ENCODE measurements at places on chromosomes 16 and 17.
A peak's percentile ranks its signal among the peaks of the same experiment; 100 is the strongest.

DNA sequence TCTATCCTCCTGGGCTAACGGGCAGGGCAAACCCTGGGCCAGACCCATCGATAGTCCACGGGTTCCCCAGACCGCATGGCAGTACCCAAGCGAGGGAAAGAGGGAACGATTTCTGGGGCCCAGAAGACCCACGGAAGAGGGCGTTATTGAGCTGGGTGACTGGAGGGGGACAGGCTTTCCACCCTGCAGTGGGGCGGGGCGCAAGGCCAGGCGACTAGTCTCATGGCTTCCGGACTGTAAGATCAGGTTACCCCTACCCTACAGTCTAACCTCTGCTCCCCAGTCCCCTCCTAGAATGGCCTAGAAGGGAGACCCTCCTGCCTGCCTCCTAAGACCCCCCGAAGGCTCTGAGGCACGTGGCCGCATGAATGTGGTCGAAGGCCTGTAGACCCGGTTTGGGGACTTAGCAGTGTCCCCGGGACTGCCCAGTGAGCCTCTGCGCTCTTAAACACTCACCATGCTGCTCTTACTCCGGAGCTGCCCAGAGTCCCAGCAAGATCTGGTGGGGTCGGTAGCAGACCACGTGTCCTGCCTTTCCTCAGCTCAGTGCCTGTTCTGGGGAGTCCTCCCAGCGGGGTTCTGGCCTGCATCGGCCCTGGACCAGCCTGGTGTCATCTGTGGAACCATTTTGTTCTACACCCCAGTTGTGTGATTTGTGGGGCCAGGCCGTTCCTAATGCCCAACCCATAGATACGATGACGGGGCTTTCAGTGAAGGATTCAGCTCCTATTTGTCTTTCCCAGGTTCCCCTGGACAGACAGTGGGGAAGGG is 13.2 kb upstream of the AURKB start:
- no peak for DNase-seq

DNA sequence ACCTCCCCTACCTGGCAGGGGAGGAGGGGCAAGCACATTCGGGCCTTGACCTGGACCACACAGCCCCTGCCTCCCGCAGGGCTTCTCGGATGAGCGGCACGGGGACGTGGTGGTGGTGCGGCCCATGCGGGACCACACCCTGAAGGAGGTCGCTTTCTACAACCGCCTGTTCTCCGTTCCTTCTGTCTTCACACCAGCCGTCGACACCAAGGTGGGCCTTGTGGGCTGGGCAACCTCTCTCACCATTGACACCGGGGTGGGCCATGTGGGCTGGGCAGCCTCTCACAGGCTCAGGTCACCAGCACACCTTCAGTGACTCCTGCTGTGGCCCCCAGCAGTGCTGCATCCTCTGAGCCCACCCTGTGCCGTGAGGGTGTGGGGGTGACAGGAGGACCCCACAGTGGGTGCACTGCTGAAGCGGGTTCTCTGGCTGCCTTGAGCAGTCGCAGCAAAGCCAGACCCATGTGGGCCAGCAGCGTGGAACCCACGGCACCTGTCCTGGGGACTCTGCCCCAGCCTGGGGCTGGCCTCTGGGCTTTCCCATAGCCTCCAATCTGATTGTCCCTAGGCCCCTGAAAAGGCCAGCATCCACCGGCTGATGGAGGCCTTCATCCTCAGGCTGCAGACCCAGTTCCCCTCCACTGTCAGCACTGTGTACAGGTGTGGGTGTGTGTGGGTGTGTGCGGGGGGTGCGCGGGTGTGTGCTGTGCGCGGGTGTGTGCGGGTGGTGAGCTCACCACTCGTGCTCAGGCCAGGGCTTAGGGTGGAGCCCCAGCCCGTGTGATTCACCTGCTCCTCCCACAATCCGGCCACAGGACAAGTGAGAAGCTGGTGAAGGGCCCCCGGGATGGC is 7.5 kb downstream of the CTU2 start:
- DNase-seq = no peak

GRCh38 chr16:73505577-73505976 is 457.6 kb upstream of the ZFHX3 start:
- DNase-seq = no peak

- no peak for DNase-seq
These were observed 483.1 kb upstream of the ZFHX3 start for GRCh38 chr16:73531021-73531420.

DNA sequence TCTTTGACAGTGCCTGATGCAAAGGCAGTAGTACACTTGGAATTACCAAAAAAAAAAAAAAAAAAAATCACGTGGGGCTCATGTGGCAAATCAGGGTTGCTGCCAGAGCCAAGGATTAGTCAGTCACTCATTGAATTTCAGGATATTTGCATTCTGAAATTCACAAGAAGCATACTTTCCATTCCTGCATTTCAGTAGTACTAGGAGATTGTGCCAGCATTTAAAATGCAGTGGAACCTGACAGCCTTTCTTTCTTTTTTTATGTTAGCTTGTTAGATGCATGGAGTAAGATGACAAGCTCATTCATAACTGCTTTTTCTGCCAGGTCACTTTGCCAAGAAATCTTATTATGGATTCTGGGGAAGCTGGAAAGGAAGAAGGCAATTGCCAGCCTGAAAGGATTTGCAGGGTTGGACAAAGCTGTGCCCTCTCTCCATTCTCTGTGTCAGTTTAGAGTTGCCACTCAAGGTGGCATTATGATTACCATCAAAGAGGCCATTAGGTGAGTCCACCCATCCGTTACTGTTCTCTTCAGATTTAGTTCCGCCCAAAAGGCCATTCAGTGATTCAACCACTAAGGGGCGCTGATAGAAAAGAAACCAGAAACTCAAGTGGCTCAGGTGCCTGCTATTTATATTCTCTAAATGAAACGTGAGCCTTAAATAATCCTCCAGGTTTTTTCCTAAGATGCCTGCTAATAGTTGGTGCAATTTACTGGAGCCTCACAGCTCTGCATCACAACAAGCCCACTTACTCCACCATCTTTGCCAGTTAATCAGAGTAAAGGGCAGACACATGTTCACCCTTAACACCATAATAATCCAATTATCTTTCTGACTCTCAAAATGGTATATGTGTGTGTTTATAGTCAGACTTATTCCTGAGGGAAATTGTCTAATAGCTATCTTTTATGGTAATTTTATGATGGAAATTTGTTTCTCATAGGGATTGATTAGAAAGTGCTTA is 59.0 kb downstream of the TANGO6 start:
- no peak for DNase-seq

DNA sequence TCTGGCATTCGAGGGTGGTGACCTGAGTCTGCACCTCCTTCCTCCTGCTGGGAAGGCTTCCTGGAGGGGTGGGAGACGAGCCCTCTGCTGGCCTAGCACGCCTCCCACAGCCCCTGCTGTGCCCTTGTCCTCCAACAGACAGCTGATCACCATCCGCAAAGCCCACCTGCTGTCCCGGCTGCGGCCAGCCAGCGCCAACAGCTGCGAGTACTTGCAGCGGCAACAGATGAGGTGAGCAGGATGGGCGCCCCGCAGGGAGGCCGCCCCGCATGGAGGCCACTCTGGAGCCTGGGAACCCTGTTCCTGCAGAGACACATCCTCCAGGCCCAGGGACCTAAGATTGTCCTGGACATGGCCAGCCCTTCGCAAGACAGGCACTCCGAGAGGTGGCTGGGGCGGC is 21.6 kb downstream of the UBALD1 start:
- no peak for DNase-seq

DNA sequence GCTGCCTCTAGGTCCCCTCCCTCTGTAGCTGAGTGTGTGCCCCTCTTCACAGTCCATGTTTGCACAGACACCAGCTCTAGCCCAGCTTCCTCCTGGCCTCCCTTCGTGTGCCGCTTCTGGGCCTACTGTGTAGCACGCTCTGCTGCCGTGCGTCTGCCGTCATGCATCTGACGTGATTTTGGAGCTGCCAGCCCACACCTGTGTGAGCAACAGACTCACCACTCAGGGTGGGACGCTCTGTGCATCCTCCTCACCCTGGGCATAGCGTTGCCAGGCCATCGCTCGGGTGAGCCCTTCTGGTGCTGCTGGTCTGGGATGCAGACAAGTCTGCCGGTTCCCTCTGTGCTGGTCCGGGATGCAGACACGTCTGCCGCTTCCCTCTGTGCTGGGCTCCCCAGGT is 39.4 kb upstream of the ZNF750 start:
- no peak for DNase-seq

GRCh38 chr17:8608001-8608400 is 22.5 kb downstream of the MYH10 start:
- DNase-seq = no peak

DNA sequence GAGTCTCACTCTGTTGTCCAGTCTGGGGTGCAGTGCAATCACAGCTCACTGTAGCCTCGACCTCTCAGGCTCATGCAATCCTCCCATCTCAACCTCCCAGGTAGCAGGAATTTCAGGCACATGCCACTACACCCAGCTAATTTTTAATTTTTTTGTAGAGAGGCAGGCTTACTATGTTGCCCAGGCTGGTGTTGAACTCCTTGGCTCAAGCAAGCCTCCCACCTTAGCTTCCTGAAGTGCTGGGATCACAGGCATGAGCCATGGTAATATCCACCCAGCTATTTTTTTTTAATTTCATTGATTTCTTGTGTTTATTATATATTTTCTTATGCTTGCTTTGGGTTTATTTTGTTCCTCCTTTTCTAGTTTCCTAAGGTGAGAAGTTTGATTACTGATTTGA is 33.9 kb upstream of the NACA2 start:
- DNase-seq = no peak

DNA sequence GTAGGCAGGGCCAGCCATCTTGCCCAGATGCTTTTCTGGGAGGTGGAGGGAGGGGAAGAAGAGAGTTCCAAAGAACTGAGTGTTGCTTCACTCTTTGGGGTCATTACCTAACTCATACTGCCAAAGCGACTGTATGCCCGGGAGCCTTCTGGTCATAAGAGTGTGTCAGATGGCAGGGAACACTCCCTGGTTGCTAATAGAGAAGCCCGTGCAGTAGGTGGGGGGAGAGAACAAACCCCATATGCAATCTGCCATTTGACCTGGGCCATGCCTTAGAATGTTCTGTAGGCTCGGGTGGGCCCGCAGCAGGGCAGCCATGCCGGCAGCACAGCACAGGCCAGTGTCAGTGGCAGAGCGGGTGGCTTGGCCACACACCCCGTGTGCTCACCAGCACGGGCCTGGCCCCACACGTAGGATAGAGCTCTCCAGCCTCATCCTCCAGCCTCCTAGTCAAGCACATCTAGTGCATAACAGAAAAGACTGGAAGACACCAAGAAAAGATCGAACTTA is 120.5 kb downstream of the SOCS1 start:
- no peak for DNase-seq

- no peak for DNase-seq
These were observed at the start of gene C16orf89 for GRCh38 chr16:5065813-5066212. Gene C16orf89, minus strand, starts transcription at chr16:5065956. Its CDS starts 48 bp downstream, at chr16:5065908.

- DNase-seq = peak; percentile 67
These were observed 86.1 kb downstream of the ZDHHC7 start for GRCh38 chr16:84925092-84925772.

- no peak for DNase-seq
These were observed 12.0 kb downstream of the SMCR8 start for GRCh38 chr17:18327093-18327492.

GRCh38 chr17:79914813-79915740 is 75.8 kb upstream of the CBX4 start:
- no peak for DNase-seq

DNA sequence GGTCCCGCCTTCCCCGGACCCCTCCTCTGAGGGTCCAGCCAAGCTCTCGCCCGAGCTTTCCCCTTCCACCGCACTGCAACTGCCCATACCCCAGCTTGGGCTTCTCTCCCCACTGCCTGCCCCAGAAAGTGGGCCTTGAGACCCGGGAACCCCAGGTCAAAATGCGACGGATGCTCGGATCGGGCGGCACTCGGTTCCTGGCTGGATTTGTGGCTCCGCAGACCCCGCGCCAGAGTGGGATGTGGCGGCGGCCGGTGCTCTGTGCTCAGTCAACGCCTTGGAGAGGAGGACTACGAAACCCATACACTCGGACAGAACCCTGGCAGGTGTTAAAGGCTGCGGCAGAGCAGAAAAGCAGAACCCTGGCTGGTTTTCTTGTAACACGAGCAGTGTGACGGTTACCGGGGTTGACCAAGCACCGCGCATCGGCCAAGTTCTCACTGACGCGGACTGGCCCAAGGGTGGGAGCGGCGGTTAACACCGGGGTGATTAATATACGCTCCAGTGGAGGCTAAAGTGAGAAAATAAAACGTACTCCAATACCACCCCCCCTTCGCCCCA is 885 bp upstream of the SLFN13 start:
- no peak for DNase-seq

DNA sequence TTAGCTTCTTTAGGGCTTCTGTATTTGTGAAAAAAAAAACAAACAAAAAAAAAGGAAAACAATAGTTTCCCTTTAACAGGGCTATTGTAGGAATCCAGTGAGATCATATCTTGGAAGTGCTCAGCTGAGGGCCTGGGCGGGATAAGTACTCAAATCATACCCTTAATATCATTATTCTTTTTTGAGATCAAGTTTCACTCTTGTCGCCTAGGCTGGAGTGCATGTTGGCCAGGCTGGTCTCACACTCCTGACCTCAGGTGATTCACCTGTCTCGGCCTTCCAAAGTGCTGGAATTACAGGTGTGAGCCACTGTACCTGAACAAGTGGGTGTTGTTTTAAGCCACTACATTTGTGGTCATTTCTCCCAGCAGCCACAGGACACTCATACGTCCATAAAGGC is 87.0 kb downstream of the CDH13 start:
- no peak for DNase-seq

- no peak for DNase-seq
These were observed 10.6 kb downstream of the KSR1 start for GRCh38 chr17:27466743-27467375.

- no peak for DNase-seq
These were observed 236.1 kb upstream of the CDH5 start for GRCh38 chr16:66130296-66130905.

- DNase-seq = no peak
These were observed 46.4 kb downstream of the SLC47A1 start for GRCh38 chr17:19579867-19580565.

GRCh38 chr16:9791556-9791955 is 390.7 kb downstream of the GRIN2A start:
- DNase-seq = no peak

DNA sequence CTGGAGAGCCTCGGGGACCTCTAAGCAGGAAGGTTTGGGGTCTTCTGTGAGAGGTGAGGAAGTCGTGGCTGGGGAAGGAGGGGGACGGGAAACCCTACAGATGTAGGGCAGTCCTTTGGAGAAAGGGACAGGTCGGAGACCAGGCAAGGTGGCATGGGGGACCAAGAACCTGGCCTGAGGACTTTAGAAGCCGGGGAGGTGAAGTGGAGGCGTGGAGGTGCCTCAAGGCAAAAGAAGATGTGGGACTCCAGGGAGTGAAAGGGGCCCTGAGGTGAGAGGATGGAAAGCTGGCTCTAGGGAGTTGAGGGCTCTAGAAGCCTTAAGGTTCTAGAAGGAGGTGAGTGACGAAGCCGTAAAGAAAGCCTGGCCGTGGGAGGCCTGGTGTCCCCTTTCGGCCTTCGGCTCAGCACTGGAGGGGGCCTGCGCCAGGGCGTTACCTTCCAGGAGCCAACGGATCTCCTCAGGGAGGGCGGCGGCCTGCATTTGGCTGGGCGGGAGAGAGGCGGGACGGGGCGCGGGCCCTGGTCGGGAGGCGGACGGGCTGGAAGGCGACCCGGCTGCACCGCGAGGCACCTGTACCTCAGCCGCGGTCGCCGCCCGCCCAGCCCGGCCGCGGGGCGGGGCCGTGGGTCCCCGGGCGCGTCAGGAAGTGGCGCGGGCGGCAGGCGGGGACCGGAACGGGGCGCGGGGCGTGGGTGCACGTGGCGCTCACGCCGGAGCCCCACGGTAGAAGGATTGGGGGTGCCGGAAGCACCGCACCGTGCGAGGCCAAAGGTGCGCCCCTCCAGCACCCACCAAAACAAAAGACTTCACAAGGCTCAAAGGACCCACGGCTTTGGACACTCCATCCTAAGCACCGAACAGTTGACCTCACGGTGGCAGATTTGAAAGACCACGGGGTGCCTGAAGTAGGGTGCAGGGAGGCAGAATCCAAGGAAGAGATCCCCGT is at the start of gene SKAP1:
Gene SKAP1, minus strand, starts transcription at position 577 of the 949 bp plus-strand sequence.
- peak; percentile 53 for DNase-seq

All from effector CD4-positive, alpha-beta T cell (primary cell).